Ascending aorta (tissue), 2 donors: ENCODE measurements at places on chromosomes 6 and 20.

DNA sequence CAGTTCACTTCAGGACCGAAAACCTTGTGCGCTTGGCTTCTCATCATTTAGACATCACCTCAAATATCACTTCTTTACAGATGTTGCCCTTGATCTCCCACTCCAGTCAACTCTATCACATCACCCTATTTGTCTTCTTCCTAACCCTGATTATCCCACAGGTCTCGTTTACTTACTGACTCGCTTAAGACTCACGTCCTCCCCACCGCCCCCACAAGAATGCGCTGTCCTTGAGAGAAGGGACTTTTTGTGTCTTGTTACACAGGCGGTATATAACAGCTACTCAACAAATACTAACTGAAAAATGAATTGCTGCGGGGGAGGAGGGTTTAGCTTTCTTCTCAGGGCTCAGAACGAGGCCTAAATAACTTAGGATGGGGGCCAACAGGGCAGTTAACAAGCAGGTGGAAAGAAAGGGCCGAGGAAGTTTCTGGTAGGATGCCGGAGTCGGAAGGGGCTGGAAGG lies 527 bp downstream of the TOMM34 start:
- DNase-seq = peak; percentile 75
- peaks cover 12% of the 10 kb centered on the region for H3K36me3 ChIP-seq
- peak overlapping the region; percentile 79 for H3K27ac ChIP-seq
- peaks cover 11% of the 10 kb centered on the region for H3K4me1 ChIP-seq
- H3K27me3 ChIP-seq = no peaks in the 10 kb centered on the region

- no peak for DNase-seq
- H3K27ac ChIP-seq = no peak overlapping the region
- no peaks in the 10 kb centered on the region for H3K27me3 ChIP-seq
- H3K4me1 ChIP-seq = no peaks in the 10 kb centered on the region
- no peak overlapping the region for H3K4me3 ChIP-seq
These were observed 164.0 kb downstream of the MRPL14 start for GRCh38 chr6:43963203-43963602.

- no peaks in the 10 kb centered on the region for H3K4me1 ChIP-seq
- H3K27me3 ChIP-seq = no peaks in the 10 kb centered on the region
- H3K4me3 ChIP-seq = no peak overlapping the region
- H3K36me3 ChIP-seq = no peaks in the 10 kb centered on the region
These were observed 34.2 kb downstream of the TUBB2B start for GRCh38 chr6:3193102-3193849.

GRCh38 chr6:137033828-137034227 lies 10.9 kb downstream of the IL20RA start:
- no peaks in the 10 kb centered on the region for H3K36me3 ChIP-seq
- no peaks in the 10 kb centered on the region for H3K27me3 ChIP-seq
- no peaks in the 10 kb centered on the region for H3K4me1 ChIP-seq
- H3K27ac ChIP-seq = no peak overlapping the region
- no peak overlapping the region for H3K4me3 ChIP-seq
- DNase-seq = no peak

GRCh38 chr20:2005831-2006426 lies 12.1 kb upstream of the PDYN start:
- no peaks in the 10 kb centered on the region for H3K36me3 ChIP-seq
- no peak for DNase-seq
- no peaks in the 10 kb centered on the region for H3K4me1 ChIP-seq
- H3K4me3 ChIP-seq = no peak overlapping the region
- H3K27ac ChIP-seq = no peak overlapping the region

DNA sequence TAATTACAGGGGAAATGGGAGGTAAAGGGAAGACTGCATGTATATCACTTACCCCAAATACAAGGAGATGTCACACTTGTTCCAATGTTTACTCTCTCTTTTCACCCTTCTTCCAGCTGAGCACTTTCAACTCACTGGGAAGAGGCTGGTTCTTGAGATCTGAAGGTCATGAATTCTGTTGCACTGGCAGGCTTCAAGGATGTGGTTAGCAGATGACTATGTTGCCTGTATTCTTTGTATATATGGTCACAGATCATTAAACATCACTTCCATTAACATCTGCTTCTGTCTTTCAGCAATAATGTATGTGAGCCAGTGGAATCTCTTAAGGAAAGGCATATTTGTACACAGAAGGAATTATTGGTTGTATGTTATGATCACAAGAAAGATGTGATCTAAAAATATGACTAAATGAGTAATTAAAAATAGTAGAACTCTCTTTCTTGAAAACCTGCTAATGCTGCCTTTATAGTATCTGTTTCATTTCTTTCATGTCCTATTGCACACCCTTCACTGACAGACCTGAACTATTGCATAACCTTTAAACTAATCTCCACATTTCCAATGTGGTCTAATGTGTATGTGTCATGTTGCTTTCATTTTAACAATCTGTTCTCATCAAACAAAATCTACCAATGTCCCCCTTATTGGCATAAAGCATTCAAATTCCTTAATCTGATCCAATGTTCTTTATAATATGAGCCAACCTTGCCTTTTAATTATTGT lies 131.4 kb upstream of the EPHA7 start:
- H3K4me3 ChIP-seq = no peak overlapping the region
- no peaks in the 10 kb centered on the region for H3K36me3 ChIP-seq

DNA sequence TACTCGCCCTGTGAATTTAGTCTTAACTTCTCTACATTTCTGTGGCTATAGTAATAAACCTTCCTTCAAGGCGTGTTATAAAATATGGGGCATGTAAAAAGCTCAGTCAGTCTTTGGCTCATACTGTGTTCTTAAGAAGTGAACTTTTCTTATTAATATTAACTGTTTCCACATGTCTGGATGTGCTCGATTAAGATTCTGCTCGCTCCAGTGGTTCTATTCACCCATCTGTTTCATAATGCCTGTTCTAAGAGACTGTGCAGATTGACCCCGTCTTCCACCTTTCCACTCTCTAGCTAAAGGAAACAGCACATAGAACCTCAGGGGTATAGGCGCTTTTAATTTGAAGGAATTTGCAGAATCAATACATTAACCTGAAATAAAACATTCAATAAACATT lies 99.9 kb downstream of the L3MBTL3 start:
- DNase-seq = no peak
- H3K27me3 ChIP-seq = no peaks in the 10 kb centered on the region
- no peaks in the 10 kb centered on the region for H3K4me1 ChIP-seq
- H3K27ac ChIP-seq = no peak overlapping the region
- H3K4me3 ChIP-seq = no peak overlapping the region

DNA sequence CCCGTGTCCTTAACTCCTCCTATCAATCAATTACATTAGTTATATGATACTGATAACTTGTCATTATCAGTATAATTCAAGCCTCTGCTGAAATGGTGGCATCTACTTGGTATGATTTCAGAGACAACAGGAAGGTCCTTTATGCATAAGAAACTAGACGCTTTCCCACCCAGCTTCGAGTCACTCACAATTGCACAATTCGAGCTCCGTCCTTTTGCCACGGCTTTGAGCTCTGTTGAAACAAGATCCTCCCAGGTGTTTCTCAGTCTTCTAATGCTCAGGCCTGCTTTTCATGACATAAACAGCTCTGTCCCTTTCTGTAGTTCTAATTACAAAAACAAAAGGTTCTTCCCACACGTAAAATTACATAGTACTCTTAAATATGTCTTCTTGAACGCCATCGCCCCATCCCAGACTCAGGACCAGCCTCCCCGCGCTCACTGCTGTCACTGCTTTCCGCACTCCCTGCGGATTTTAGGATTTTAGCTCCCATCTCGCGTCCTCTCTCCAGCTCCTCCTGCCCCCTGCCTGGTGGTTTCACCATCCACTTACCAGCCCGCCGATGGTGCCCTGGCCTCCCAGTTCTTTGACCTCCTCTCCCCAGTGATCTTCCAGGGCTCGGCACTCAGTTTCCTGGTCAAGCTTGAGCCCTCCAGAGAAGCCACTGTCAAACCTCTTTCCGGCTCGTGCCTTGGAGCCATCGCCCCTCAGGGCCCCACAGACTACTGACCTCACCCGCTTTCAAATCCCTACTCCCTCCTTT lies 23.2 kb upstream of the PNPLA1 start:
- H3K36me3 ChIP-seq = no peaks in the 10 kb centered on the region
- H3K4me3 ChIP-seq = no peak overlapping the region
- H3K27ac ChIP-seq = no peak overlapping the region
- H3K4me1 ChIP-seq = no peaks in the 10 kb centered on the region
- no peak for DNase-seq
- no peaks in the 10 kb centered on the region for H3K27me3 ChIP-seq

GRCh38 chr20:59718751-59719150 lies 114.4 kb downstream of the PHACTR3 start:
- no peak overlapping the region for H3K4me3 ChIP-seq
- H3K36me3 ChIP-seq = no peaks in the 10 kb centered on the region
- DNase-seq = no peak
- H3K4me1 ChIP-seq = no peaks in the 10 kb centered on the region
- H3K27me3 ChIP-seq = no peaks in the 10 kb centered on the region
- H3K27ac ChIP-seq = no peak overlapping the region

GRCh38 chr6:135434095-135434494 lies 63.4 kb downstream of the AHI1 start:
- no peak overlapping the region for H3K27ac ChIP-seq
- H3K36me3 ChIP-seq = peaks cover 17% of the 10 kb centered on the region
- no peaks in the 10 kb centered on the region for H3K4me1 ChIP-seq

DNA sequence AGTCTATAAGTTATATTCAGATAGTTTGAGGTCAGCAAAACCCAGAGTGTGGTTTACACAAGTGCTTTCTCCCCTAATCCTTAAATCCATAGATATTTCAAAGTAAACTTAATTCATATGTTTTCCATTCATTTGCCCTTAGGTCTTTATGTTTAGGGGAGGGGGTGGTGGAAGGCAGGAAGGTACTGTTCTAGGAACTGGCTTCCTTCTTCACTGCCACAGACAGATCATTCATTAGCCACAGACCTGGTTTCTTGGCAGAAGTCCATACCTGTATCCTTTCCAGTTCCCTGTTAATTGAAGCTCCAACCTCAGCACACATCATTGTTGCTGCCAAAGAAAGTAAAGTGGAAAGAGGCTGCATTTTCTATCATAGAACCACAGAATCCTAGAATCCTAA lies 123.0 kb downstream of the AIG1 start:
- no peak for DNase-seq
- H3K27me3 ChIP-seq = no peaks in the 10 kb centered on the region
- H3K27ac ChIP-seq = no peak overlapping the region
- H3K4me1 ChIP-seq = no peaks in the 10 kb centered on the region
- no peak overlapping the region for H3K4me3 ChIP-seq

- H3K4me3 ChIP-seq = no peak overlapping the region
- H3K4me1 ChIP-seq = no peaks in the 10 kb centered on the region
- no peak overlapping the region for H3K27ac ChIP-seq
- no peaks in the 10 kb centered on the region for H3K36me3 ChIP-seq
- H3K27me3 ChIP-seq = no peaks in the 10 kb centered on the region
These were observed 47.2 kb downstream of the KIF13A start for GRCh38 chr6:17940151-17940792.

DNA sequence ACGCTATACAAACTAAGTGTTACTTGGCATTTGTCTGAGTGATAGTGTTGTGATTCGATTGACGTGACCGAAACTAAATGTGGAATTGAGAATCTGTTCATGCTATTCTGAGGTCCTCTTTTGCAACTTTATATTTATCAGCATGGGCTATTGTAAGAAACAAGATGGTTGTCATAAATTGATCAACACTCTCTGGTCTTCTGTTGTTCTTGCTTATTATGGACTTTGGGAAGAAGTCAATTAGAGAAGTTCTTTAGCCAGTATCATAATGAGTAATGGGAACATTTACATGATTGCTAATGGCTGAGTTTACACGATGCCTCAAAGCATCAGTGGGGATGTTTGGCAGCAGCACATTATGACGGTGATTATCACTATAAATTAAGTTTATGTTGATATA lies 195.0 kb downstream of the CD83 start:
- H3K27me3 ChIP-seq = no peaks in the 10 kb centered on the region
- no peak for DNase-seq
- H3K4me3 ChIP-seq = no peak overlapping the region

DNA sequence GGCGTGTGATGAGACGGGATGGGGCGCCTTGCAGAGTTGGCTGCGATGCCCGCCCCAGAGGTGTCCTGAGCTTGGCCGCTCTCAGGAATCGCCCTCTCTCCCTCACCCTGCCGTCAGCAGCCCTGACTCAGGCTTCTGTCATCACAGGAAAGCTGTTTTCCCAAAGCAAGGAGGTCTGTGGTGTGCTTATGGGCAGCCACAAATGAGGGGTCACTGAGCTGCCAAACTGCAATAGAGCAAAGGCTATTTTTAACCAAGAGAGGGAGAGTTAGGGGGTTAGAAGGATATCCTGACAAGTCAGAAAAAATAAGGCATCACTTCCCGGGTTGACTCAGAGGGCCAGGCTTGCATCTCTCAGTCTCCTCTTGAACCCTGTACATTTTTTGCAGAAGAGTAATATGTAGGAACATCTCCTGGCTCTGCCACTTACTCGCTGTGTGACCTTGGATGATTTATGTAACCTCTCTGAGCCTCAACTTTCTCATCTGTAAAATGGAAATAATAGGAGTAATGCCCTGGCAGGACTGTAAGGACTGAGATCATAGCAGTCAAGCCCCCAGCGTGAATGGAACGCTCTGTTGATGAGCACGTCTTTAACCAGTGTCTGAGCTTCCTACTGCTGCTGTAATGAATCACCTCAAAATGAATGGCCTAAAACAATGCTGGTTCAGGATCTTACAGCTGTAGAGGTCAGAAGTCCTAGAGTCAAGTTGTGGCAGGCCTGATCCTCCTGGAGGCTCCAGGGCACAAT lies 181.9 kb downstream of the NFATC2 start:
- DNase-seq = no peak
- no peaks in the 10 kb centered on the region for H3K27me3 ChIP-seq

DNA sequence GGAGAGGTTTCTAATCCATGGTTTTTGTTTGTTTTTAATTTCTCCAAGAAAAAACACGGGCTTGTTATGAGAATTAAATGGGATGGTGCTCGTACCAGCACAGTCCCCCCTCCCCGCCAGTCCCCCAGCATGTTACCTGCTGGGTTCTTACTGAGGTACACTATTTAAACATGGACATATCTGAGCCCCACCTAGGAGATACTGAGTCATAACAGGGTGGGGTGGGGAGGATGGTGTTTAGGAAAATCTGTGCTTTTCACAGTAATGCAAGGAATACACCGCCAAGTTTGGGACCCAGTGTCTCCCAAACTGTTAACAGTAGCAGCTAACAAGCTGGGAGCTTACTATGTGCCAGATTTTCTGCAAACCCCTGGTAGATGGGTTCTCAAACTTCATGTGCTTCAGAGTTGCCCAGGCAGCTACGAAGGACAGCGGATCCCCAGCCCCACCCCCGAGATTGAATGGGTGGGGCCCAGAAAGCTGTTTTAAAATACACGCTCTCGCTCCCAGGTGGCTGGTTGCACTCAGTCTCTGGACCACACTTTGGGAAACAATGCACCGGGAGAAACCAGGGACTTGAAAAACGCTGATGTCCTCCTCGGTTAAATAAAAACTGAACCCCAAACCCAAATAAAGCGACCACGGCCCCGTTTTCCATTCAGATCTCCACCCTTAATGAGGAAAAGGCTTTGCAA lies 995 bp downstream of the ZFP64 start:
- peak overlapping the region; percentile 78 for H3K4me3 ChIP-seq
- no peaks in the 10 kb centered on the region for H3K27me3 ChIP-seq
- H3K27ac ChIP-seq = peak overlapping the region; percentile 74
